ENCODE measurements at places on chromosomes 11 and 22.

- DNase-seq, result no peak
These were observed 193.4 kb downstream of the ST3GAL4 start for GRCh38 chr11:126548581-126549550.

- peak; percentile 94 for DNase-seq
These were observed 443 bp upstream of the CELF1 start for GRCh38 chr11:47553406-47553743.

DNA sequence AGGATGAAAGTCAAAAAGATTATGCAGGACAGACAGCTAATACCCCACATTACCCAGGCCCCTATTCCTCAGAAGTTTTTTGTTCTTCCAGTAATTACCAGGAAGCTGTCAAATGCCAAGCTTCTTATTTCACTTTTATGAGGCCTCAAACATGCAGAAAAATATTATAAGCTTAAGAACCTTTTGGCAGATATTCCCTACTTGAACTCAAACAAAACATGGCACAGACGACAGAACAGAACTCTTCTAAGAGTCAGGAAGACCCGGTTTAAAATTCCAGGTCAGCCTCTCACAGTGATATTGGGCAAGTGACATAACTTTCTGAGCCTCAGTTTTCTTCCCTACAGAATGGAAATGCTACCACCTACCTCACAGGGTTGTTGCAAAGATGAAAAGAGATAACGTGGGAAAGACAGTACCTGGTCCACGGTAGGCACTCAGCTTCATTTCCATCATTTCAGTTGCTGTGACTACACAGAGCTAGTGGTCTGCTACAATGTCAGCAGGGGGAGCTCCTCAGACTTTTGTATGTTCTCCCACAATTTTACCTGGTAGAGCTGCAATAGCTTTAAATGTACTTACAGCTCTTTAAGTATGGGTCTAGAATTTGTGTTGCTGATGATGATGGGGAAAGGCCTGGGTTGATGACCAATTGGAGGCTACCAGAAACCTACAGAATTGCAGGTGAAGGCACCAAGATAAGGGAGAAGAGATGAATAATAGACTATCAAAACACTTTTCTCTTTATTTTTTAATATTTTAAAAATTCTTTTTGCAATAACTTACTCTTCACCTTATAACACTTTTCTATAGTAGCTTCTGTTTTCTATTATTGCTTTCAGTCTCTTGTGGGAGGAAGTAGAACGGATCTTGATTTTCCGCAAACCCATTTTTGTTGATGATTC, 98.3 kb upstream of the CHRM4 start:
- peak; percentile 80 for DNase-seq

DNA sequence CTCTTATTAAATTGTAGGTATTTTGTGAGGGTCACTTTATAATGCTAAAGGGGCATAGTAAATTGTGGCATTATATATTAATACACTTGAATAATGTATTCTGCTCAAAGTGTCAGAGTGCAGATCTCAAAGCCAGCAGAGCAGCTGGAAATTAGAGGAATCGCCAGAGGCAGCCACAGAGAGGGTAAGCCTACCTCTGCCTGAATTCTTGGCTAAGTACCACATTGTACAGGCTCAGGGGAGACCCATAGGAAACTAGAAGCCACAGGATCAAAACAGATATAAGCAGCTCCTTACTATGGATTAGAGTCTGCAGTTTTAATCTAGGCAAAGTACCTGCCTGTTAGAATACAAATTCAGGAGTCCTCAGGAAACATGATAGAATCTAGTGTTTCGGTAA, 249.3 kb downstream of the DDX10 start:
- DNase-seq, result no peak

DNA sequence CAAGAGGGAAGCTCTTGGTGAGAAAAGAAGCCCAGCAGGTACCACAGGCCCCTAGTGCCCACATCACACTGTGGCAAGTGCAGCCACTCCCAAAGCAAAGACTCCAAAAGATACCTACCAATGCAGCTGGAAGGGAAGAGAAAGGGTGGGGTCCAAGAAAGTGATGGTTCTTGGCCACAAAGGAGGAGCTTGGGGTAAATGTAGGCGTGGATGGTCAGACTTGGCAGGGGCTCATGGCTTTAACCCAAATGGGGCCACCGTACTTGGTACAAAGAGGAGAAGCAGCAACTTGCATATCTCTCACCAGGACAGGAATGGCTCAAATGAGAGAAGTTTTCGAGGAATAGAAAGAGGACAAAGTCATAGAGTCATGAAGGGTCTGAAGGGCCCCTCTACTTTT, 4.8 kb downstream of the MAP3K11 start:
- no peak for DNase-seq

DNA sequence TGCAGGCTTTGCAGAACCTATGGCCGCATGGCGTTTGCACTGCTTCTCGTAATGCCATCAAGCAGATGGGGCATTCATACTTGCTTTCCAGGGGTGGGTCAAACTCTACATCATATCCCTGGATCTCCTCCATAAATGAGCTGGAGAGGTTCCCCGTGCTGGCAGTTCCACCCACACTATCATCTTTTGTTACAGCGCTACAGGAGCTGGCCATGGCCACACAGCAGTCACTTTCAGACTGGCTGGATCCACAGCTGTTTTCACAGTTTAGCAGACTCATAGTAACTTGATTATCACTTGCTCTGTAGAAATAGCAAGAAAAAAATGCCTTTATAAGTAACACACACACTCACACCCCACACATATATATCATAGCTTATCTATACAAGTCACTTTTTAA, 8.8 kb downstream of the TRAF6 start:
- DNase-seq, result no peak

- no peak for DNase-seq
These were observed 164.5 kb upstream of the PLET1 start for GRCh38 chr11:112425121-112425520.

GRCh38 chr11:16795146-16795545, 56.7 kb downstream of the C11orf58 start:
- DNase-seq, result peak; percentile 83

DNA sequence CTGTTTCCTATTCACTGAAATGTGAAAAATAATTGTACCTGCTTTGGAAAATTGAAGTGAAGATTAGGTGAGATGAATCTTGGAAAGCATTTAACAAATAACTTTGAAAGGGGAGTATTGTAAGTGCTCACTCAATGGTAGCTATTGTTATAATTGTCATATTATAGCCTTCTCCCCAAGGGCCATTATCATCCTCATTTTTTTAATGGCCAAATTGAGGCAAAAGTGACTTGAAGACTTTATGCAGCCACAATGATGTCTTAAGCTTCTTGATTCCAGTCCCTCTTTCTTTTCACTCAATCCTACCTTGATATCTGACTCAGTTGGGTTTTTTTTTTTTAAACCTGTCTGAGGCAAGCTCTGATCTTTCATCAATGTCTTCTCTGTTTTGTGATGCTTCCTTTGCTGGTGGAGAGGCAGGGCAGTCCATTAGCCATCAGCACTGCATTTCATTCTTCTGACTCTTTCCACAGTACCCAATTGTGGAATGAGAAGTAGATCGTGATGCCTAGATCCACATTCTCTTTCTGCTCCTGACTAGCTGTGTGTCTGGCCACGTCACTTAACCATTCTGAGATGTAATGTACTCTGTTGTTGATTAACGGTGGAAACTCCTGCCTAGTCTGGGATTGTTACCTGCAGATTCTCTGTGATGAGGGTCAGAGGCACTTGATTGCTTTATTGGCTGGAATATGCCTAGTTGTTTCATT, 101.4 kb downstream of the DBX1 start:
- no peak for DNase-seq

GRCh38 chr22:27554106-27554811, 247.3 kb downstream of the MN1 start:
- DNase-seq, result no peak

GRCh38 chr11:104556606-104557301, 341.5 kb downstream of the CASP12 start:
- peak; percentile 84 for DNase-seq

GRCh38 chr11:131776211-131776610, 405.8 kb downstream of the NTM start:
- DNase-seq, result no peak

DNA sequence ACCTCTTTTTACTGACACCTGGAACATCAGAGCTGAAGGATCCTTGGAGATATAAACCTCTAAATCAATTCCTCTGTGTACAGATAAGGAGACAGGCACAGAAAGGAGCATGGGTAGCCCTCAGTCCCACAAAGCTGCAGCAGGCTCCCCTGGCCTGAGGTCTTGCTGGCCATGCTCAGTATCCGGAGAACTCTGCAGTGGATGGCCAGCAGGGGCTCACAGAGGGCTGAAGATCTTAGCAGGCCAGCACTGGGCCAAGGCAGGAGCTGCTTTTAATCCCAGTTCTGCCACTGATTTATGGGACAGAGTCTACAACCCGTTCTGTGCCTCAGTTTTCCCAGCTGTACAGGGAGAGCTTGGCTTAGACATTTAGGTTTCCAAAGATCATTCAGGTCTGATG, 52.6 kb upstream of the LRRC32 start:
- DNase-seq, result no peak

- DNase-seq, result no peak
These were observed 146.3 kb upstream of the ARHGAP20 start for GRCh38 chr11:110858547-110858921.

Data from Kasumi-1 (cell line).